ENCODE measurements at places on chromosomes 3 and 15.

DNA sequence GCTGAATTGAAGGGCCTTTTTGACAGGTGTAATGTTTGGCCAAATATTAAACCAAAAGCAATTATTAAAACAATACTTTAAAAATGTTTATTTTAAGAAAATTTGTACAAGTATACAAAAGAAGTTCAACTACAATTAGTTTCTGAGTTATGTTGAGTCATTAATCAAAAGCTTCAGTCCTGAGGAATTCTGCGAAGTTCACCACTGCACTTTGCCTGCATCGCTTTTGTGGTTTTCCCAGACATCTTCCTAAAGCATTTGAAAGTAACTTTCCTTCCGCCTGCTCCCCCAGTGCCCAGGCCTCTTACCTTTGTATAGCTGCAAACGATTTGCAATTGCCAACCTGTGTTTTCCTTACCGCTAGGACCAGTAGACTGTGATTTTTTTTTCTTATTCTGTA lies 69.5 kb downstream of the KCNAB1 start:
- DNase-seq = no peak

DNA sequence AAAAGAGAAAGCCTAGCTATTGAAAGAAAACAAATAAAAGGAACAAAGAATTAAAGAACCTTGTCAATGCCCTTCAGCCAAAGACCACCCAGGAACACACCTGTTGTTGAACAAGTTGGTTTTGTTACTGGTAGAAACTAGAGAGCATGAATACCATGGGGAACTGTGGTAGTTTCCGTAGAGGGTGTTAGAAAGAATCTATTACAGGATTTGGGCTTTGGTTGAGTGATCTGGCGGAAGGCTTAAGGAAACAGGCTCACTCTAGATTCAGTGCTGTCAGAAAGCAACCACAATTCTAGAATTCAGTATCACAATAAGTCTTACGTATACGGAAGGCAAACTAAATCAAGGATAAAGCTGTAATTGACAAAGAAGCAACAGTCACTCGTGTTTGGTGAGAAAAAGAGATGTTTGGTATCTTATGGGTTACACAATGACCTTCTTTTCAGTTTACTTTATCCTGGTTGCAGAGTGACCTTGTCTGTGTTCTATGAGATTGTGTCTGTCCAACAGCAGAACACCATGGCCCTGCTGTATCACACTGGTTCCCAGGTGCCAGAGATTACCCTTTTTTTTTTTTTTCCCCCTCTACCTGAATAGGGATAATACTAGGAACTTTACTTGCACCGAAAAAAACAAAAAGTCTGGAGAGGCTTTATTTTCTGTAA lies 265.9 kb downstream of the SHQ1 start:
- no peak for DNase-seq

DNA sequence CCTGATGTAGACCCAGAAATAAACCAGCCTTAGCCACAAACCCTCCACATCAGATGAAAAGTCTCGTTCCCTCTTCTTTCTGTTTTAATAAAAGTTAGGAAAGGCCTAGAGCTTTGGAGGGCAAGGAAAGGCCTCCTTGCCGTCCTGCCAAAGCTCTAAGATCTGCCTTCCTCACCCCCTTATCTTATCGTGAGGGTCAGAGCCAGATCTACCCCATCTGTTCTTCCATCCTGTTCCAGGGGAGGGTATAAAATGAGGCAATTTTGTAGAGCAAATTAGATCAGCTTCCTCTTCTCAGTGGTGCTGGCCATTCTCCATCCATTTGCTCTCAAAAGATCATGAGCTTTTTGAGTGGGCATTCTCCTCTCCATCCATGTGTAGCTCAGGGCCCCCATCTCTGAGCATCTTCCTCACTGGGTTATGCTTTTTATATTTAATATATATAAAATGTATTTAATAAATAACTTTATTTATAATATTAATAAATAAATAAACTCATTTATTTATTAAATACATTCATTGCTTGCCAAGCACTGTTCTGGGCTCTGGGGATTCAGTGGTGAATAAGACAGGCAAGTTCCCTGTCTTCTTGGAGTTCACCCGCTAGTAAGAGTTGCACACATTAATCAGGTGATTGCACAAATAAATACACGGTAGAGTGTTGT lies 2.0 kb upstream of the SLC24A1 start:
- DNase-seq = no peak

DNA sequence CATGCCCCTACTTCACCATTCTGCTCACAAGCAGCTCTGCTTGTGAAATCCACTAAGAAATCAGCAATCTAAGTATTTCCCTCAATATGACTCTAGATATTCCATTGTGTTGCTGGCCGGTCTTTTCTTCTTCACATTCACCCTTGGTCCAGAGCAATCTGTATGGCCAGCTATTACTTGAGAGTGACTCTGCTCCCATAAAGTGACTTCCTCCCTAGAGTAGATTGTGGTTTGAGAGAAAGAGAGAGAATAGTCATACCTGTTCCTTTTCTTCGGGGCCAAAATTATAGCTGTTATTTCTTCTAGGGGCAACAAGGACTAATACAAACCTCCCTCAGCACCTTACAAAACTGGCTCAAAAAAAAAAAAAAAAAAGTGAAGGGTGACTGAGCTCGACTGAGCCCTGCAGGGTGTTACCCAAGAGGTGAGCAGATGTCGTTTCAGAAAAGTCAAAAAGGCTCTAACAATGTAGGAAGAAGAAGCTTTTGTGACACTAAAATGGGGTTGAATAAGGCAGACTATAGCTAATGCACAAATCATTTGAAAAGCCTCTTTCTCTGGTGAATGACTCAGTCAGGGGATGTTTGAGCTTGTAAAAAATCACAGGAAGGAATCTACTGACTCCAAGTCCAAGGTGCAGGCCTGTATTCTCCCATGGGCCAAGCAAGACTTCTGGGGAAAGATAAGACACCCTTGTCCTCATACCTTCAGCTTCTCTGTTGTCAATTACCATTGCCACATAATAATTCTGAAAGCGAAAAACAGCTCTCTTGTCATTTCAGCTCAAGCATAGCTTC lies 161.0 kb upstream of the SLC24A5 start:
- DNase-seq = no peak

DNA sequence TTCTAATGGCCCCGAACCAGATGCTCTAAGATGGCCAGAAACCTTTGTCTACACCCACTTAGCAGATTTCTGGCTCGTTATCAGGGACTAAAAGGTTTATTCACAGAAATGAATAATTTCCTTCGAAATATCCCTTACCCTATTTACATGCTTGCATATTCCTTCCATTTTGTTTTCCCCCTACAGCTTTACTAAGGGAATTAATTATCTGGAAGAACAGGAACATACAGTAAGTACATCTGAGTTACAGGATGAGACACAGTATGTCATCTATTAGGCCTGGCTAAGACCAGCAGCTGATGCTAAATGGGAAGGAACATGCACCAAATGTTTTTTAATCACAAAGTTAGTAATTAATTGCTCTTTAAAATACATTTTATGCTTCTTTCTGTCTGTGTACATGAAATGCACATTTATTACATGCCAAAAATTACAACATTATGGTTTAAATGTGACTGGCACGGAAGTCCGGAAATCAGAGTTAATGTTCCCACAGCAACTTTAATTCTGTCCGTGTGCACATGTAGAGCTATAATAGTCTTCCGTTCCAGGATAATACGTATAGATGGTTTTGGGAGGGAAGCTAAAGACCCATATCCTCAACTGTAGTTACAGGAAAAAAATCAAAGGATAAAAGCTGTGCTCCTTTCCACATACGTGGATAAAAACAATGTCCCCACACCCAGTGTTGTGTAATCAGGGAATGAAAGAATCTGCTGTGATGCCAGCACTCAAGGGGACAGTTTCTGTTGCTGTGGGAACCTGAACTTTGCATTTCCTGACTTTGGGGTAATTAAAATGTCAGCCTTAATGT lies 82.0 kb downstream of the TIGIT start:
- DNase-seq = peak; percentile 4

GRCh38 chr3:172634948-172635347 lies 75.9 kb downstream of the NCEH1 start:
- DNase-seq = no peak

GRCh38 chr3:71245971-71246880 lies 337.3 kb downstream of the FOXP1 start:
- peak; percentile 11 for DNase-seq

DNA sequence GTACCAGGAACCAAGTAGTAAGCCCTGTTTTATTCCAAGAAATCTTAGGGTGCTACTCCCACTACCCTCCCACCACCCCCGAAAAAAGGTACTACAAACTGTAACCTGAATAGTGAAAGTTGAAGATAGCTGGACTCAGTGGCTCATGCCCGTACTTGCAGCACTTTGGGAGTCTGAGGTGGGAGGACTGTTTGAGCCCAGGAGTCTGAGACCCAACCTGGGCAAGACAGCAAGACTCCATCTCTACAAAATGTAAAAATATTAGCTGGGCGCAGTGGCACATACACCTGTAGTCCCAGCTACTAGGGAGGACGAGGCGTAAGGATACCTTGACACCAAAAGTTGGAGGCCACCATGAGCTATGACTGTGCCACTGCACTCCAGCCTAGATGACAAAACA lies 7.9 kb downstream of the RHOA start:
- no peak for DNase-seq

DNA sequence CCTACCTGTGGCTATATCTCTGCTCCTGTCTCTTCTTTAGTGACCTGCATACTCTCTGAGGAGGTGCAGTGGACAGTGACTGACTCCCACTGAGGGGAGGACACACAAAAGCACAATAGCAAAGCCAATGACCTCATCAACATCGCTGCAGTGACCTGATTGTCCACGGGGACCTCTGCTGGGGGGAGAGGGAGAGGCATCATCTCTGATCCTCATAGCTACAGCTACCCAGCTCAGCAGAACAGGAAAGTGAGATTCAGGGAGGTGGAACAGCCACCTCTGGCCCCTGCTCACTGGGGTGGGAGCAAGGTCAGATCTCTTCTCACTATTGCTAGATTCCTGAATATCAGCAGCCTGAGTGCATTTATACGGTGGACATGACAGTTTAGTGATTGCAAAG lies 179.2 kb downstream of the ATP10A start:
- no peak for DNase-seq

GRCh38 chr15:61195116-61196002 lies 33.7 kb downstream of the RORA start:
- no peak for DNase-seq

DNA sequence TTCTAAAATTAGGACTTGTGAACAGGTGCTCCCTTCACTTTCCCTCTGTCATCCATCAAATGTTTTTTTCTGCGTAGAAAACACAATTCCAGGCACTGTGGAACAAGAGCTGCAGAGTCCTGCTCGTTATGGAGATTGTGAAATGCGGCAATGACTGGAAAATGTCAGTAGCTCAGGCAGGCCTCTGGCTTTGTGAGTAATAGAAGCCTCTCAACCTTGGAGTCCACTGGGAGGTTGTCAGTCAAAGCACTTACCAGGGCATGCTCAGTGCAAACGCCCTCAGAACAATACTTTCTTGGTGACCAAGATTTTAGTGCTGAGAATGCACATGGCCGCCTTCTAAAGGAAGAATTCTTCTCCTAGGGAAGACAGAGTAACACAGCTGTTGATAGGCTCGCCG lies 26.7 kb upstream of the MED12L start:
- DNase-seq = no peak

DNA sequence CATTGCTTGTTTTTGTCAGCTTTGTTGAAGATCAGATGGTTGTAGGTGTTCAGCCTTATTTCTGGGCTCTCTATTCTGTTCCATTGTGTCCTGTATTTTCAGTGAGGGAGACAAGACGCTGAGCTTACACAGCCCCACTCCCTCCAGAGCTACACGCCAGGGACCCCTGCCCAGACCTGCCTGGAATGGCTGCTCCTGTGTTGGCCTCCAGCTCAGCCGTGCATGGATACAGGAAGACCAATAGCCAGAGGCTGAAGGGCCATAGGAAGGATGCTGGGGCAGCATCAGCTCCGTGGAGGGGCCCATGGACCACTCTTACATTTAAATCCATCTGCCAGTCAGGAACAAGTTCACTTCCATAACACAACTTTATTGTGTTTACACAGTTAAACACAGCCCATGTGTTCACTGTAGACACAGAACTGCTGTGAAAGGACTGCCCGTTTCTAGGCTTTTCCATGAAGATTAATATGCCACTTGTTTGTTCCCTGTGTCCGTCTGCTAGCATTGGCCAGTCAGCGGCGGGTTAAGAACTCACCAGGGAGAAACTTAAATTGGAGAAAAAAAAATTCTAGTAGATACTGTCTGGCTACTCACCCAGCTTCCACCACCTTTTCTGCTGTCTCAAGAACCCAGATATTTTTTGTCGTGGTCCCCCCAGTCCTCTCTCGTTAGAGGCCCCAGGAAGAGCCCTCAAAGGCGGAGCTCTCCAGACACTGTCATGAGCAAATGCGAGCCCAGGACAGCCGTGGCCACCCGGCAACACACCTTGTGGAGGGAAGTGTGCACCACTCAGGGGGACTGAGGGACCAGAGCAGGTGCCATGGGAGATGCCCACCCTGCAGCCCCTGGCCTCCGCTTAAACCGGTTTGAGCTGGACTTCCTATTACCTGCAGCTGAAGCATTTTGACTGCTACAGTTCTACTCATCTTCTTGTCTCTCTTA lies 142.3 kb upstream of the MEF2A start:
- no peak for DNase-seq

Measured in NCI-H524 (cell line).